ENCODE measurements at places on chromosomes 2 and 18.

GRCh38 chr2:11621410-11621809, 48.6 kb downstream of the NTSR2 start:
- no peak for DNase-seq

DNA sequence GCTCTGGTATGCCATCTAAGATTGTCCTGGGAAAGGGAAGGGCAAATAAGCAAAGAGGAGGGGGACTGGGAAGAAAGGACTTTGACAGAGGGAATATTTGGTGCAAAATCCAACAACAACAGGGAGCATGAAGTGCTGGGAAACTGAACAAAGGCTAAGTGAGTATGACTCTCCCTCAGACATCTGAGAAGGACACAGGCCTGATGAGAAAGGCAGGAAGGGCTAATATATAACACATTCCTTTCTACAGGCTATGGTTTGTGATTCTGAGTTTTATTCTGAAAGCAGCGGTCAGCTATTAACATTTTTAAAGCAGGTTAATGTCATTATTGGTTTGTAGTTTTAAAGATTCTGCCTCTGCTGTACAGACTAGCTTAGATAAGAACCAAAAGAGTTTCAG, 1579.5 kb downstream of the LRP1B start:
- DNase-seq: no peak

- peak; percentile 15 for DNase-seq
Measured at GRCh38 chr18:79578396-79579260, 101.0 kb upstream of the CTDP1 start.

DNA sequence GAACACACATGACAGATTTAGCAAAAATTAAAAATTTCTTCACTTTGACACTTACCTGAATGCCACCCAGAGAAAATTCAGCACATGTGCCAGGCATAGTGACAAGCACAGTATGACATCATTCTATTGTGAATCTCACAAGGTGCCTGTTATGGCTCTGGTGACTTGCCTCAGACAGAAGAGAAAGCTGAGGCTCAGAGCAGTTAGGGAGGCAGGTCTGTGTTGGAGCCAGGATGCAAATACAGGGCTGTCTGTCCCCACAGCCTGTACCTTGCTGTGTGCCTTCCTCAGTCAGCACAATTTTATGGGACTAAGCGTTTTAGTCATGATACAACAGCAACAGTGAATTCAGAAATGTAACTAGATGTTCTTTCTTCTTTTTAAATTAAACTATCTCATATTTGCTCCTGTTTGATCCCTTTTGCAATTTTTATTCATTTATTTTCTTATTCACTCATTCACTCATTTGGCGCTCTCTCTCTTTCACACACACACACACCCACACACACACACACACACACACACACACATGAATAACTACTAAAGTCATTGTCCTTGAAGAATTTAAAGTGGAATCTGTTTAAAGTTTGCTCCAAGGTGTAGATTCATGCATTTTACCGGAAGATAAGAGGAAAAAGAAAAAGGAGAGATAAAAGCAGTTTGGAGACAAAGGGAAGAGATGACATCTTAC, 37.9 kb upstream of the CTAGE1 start:
- DNase-seq: no peak

- DNase-seq: no peak
Measured at GRCh38 chr2:177543007-177543760, 150.6 kb downstream of the AGPS start.

GRCh38 chr2:240428245-240428644, 7.2 kb upstream of the GPC1 start:
- DNase-seq: no peak

GRCh38 chr2:71546777-71547281, 93.5 kb downstream of the DYSF start:
- no peak for DNase-seq

GRCh38 chr2:9089831-9090230, 86.3 kb upstream of the MBOAT2 start:
- DNase-seq: no peak

- no peak for DNase-seq
Measured at GRCh38 chr2:127275356-127275755, 18.6 kb downstream of the ERCC3 start.

DNA sequence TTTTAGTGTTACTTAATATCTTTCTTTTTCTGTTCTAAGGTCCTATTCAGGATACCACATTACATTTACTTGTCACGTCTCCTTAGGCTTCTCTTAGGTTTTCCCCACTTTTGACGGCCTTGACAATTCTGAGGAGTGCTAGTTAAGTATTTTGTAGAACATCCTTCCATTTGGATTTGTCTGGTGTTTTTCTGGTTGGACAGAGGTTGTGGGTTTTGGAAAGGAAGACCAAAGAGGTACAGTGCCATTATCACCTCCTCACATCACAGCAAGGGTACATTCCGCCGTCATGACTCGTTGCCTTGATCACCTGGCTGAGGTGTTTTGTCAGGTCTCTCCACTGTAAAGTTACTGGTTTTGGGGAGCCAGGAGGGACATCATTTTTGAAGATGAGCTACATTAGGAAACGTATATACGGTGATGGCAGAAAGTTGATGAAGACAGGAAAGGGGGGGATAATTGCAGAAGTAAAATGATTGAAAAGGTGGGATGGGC, 88.4 kb upstream of the TMEM247 start:
- no peak for DNase-seq

Measured in COR-L47 (cell line).